ENCODE measurements at places on chromosomes 5 and 9. TPM values are rescaled to one million over a fixed set of nuclear protein-coding genes. Genes with fewer than 3 reads are reported as not detected.

The TIMD4 gene
- total RNA-seq, result not detected

DNA sequence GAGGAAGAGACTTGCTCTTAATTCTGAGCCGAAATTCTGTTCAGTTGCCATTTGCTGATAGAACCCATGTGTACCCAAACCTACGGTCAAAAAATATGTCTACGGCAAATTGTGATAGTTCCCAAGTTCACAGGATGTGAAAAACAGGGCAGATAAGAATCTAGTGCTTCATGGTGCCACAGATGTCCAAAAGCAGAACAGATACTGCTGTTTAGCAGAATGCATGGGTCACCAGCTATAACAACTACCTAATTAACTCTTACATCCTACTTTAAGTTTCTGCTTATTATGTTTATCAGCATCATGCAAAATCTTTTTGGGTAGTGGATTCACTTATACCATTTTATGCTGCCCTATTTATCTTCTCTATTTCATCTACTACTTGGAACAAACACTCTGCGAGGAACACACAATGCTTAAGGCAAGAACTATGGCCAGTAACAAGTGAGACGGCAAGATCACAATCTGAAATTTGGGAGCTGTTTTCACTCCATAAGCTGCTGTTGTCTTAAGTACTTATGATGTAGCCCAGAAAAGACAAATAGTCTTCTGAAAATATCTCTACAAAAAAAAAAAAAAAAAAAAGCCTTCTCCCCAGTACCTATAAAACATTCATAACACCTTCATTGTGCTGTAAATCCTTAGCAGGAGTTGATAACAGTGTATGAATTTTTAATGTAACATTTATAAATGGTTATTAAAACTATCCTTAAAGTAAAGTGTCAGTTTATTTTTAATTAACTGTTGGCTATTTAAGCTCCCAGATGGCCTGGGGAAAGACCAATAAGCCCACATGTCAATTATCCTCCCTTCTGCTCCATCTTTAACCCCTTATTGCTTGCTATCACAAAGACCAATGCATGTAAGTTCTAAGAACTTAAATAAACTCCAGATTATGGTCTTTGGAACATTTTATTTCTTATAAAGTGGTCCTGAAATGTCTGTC, 232.3 kb downstream of the TLR4 start:
- DNase-seq, result no peak

DNA sequence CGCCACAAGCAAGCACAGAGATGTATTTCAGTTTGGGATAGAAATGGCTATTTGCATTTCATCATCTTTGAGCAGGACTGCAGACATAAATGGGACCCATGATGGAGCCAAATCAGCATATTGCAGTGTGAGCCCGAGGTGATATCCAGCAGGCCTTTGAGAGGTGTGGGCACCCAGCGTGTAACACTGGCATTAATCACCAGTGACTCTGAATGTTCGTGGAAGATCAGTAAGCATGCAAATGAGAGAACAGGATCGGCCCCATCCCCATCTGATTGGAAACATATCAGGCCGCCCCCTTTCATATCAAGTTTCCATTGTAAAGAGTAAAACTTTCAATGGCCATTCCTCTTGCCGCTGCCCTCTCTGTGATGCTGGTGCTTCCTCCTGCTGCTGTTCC, 84.0 kb downstream of the GTF3C4 start:
- DNase-seq, result no peak

The MAP1B gene
- 155 TPM for total RNA-seq

GRCh38 chr5:35266276-35266675, 36.0 kb upstream of the PRLR start:
- DNase-seq, result no peak

DNA sequence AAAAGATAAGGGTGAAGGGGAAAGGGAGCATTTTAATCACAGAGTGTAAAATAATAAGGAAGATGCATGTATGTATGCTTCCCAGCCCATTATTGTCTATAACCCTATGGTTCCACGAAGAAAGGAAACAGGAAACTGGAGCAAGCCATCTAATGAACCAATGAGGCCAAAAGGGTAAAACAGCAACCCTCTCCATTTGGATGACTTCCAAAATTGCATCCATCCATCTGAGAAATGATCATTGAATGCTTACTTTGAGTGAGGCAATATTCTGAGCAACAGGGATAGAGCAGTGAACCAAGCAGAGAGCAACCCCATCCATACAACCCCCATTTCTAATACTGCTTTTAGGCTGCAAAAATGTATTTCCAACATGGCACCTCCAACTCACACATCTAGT, 46.9 kb downstream of the ARL15 start:
- no peak for DNase-seq

DNA sequence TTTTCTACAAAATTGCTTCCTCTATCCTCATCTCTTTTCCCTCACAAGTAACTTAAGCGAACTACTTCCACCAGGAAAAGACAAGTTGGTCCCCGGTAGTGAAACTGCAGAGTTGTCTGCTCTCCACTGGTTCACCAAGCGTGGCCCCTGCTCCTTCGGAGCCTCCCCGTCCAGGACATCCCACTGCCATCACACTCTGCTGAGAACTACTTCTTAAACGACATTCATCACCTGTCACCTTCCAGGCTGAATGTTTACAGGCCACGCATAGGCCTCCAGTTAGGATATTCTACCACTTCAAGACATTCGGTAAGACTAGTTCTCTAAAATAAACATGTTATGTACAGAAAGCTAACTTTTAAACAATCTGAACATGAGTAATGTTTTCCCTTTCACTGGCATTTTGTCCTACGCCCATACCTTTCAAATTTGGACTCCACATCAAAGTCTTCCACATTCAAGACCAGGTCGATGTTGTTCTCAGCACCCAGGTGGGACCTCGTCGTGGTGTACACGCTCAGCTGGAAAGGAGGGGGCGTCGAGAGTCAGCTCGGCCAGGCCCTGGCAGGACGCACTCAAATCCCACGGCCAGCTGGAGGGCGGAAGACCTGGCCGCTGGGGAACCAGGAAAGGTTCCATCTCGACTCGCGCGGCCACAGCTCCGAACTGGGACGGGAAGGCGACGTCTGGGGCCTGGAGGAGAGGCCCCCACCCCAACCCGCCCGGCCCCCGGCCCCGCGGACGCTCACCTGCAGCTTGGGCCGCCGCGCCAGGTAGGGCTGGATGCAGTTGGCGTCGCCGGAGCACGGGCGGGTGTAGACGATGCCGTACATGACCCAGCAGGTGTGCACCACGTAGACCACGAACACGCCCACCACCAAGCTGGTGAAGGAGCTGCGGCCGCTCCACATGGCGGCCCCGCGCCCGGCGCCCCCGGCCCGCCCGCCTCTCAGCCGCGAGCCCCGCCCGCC, 683 bp downstream of the CLPTM1L start:
- DNase-seq, result no peak

The AGGF1 gene
- 23.1 TPM for total RNA-seq

- no peak for DNase-seq
Measured at GRCh38 chr9:130498918-130499698, 54.3 kb downstream of the ASS1 start.

- DNase-seq, result no peak
Measured at GRCh38 chr5:111783537-111783936, 26.5 kb upstream of the NREP start.

DNA sequence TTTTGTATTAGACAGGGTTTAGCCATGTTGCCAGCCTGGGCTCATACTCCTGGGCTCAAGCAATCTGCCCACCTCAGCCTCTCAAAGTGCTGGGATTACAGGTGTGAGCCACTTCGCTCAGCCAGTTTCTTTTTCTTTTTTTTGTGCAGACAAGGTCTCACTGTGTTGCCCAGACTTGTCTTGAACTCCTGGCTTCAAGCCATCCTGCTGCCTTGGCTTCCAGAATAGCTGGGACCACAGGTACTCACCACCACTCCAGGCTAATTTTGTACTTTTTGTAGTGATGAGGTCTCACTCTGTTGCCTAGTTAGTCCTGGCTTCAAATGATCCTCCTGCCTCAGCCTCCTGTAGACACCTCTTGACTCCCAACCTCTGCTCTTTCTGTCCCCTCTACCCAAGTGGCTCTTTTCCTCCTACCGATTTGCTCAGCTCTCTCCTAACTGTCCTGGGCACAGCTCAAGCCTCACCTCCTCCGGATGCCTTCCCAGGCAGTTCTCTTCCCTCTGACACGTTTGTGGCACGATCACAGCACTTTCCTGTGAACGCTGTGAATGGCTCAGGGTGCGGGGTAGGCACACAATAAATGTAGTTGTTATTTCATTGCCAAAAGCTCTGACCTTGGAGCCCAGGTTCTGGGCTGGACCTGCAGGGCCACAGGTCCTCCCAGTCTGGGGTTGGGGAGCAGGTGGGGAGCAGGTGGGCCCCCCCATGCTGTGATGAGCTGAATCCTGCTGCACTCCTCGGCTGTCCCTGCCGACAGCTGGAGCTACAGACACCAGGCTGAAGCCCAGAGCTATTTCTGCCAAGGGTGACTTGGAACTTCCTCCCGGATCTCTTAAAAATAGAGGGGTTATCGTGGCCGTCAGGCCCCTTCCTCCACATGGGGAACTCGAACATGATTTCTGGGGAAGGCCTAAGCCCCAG, 23.9 kb downstream of the GFI1B start:
- no peak for DNase-seq

GRCh38 chr5:15137414-15137813, 265.8 kb upstream of the ANKH start:
- DNase-seq, result no peak

- DNase-seq, result no peak
Measured at GRCh38 chr5:125969011-125969813, 454.0 kb upstream of the GRAMD2B start.

Data from pulmonary artery endothelial cell (primary cell).